Activated naive CD8-positive, alpha-beta T cell treated with anti-CD3 and anti-CD28 coated beads, Interleukin-2, amount 10 ng/mL, durations not matched to agents 7 days and 5 days (primary cell): ENCODE measurements at places on chromosomes 4 and X. TPM values are rescaled to one million over a fixed set of nuclear protein-coding genes. Genes with fewer than 3 reads are reported as not detected.

DNA sequence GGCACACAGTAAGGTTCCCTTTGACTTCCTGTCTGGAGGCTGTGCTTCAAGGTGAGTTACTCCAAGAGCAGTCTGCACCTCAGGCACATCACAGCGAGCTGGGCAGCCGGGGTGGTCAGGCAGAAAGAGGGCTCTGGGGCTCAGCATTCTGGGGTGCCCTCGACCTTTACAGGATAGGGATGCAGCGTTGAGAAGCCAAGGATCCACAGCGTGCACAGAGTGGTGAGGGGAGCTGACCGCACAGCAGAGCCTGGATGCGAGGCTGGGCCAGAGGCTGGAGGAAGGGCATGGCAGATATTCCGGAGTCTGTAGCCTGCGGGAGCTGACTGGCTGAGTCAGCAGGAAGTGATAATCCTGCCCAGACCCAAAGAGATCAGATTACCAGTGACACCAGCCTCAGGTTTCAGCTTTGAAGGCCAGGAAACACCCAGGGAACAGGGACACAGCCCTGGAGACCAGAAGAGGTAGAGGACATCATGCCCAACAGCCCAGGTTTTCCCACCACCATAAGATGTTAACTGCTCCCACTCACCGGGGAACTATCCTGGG, 38.4 kb upstream of the PDLIM3 start:
- no peak for DNase-seq
- H3K27ac ChIP-seq, result no peak overlapping the region
- no peaks in the 10 kb centered on the region for H3K36me3 ChIP-seq
- peaks cover 3% of the 10 kb centered on the region for H3K27me3 ChIP-seq
- no peaks in the 10 kb centered on the region for H3K4me1 ChIP-seq

GRCh38 chrX:115896362-115896761, 274.2 kb upstream of the AGTR2 start:
- no peaks in the 10 kb centered on the region for H3K4me1 ChIP-seq
- no peak overlapping the region for H3K27ac ChIP-seq
- no peak for DNase-seq
- H3K4me3 ChIP-seq, result no peak overlapping the region
- H3K27me3 ChIP-seq, result no peaks in the 10 kb centered on the region

- H3K36me3 ChIP-seq, result no peaks in the 10 kb centered on the region
- no peak overlapping the region for H3K27ac ChIP-seq
Measured at GRCh38 chrX:155144926-155145325, 71.3 kb upstream of the VBP1 start.

DNA sequence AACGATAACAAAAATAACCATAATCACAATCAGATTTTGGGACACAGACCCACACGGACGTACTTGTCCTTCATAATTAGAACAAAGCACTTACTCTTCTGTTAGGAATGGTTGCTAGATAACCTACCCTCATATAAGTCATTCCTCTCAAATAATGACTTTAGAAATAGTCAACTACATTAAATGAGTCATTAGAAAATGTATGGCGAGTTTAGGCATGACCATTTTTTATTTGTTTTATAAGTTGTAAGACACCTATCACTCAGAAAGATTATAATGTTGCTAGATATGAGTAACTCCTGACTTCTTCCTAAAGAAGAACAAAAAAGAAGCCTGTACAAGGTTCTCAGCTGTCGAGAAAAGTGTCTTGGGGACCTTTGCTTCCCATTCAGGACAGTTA, 1637.5 kb upstream of the PCDH7 start:
- H3K36me3 ChIP-seq, result no peaks in the 10 kb centered on the region
- DNase-seq, result no peak
- H3K27me3 ChIP-seq, result no peaks in the 10 kb centered on the region

- H3K4me1 ChIP-seq, result peaks cover 28% of the 10 kb centered on the region
- no peak for DNase-seq
- H3K36me3 ChIP-seq, result peaks cover 6% of the 10 kb centered on the region
- H3K4me3 ChIP-seq, result peak overlapping the region; percentile 84
- H3K27me3 ChIP-seq, result no peaks in the 10 kb centered on the region
Measured at GRCh38 chr4:86934147-86934770, 552 bp upstream of the AFF1 start.

DNA sequence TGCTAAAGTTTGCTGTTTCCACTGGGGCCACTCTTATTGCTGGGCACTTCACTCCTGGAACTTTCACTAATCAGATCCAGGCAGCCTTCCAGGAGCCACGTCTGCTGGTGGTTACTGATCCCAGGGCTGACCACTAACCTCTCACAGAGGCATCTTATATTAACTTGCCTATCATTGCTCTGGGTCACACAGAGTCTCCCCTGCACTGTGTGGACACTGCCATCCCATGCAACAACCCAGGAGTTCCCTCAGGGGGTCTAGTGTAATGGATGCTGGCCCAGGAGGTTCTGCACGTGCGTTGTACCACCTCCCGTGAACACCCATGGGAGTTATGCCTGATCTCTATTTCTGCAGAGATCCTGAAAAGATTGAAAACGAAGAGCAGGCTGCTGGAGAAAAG, 41.8 kb upstream of the IQSEC2 start:
- H3K36me3 ChIP-seq, result no peaks in the 10 kb centered on the region
- H3K4me3 ChIP-seq, result no peak overlapping the region
- DNase-seq, result no peak
- H3K4me1 ChIP-seq, result peaks cover 9% of the 10 kb centered on the region

DNA sequence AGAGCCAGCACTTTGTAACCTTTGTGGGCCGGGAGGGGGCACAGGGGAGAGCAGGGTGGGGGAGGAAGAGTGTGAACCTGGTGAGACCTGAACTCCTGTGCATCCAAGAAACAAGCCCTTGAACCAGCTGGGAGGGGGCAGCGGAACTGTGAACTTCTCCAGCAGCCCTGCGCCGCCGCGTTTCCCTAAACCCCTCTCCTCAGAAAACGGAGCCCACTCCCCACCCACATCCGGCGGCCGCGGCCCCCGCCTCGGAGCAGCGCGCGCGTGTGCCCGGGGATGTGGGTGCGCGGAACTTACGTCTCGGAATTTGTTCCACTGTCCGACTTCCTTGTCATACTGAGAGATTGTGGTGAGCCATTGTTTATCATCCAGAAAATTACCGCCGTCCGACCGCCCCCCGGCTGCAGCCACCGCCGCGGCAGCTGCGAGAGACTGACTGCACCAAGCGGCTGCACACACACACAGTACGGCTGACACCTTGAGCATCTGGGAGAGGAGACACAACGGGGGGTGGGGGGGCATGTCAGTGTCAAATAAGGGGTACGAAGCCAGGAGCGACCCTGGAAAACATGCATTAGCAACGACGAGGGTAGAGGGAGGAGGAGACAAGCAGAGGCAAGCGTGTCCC, 494 bp downstream of the SPOCK3 start:
- no peak overlapping the region for H3K27ac ChIP-seq
- peaks cover 12% of the 10 kb centered on the region for H3K4me1 ChIP-seq
- H3K36me3 ChIP-seq, result no peaks in the 10 kb centered on the region
- DNase-seq, result peak; percentile 37

- H3K4me3 ChIP-seq, result no peak overlapping the region
- no peaks in the 10 kb centered on the region for H3K4me1 ChIP-seq
- DNase-seq, result no peak
Measured at GRCh38 chr4:166144607-166145006, 271.6 kb downstream of the TLL1 start.

The MAMLD1 gene
- 1.6 TPM for total RNA-seq

The AMMECR1 gene
- 10.8 TPM for total RNA-seq

The KIAA0232 gene
- total RNA-seq, result 23.9 TPM
